ENCODE measurements at places on chromosomes 11 and 22.

GRCh38 chr11:27431808-27432207, 40.8 kb downstream of the LGR4 start:
- DNase-seq, result no peak

- DNase-seq, result no peak
These were observed 276.5 kb upstream of the MTNR1B start for GRCh38 chr11:92692826-92693546.

GRCh38 chr11:120044011-120044675, 93.8 kb downstream of the TRIM29 start:
- no peak for DNase-seq

DNA sequence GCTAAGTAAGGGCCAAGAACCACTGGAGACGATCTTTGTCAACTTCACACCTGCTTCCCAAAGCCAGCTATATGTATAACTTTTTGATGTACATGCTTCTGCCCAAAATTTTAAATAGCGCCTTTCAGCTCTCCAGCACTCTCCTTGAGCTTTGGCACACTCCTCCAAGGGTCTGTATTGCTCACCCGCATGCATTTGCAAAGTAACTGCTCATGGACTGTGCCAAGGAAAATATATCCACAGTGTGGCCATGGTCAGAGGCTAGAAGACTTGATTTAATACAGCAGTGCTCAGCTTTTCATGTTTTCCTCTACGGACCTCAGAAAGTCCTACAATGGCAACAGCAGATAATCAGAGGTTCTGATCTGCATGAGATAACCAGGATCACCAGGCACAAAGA, 550.1 kb downstream of the SOX6 start:
- DNase-seq, result no peak

DNA sequence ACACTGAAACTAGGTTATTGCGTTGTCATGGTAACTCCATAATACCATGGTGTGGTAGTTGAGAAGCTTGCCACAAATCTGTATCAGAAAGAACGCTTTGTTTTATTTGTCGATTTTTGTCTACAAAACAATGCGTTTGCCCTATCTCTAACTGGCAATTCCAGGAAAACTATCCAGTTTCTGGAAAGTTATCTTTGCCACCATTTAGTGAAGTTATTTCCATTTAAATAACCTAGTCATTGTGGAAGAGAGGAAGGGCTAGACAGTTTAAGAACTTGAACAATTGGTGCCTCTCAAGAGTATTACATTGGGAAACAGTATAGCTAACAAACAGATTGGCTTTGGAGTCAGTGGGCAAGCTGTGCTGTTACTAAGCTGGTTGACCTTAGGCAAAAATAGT, 7.9 kb downstream of the HSD17B12 start:
- no peak for DNase-seq

DNA sequence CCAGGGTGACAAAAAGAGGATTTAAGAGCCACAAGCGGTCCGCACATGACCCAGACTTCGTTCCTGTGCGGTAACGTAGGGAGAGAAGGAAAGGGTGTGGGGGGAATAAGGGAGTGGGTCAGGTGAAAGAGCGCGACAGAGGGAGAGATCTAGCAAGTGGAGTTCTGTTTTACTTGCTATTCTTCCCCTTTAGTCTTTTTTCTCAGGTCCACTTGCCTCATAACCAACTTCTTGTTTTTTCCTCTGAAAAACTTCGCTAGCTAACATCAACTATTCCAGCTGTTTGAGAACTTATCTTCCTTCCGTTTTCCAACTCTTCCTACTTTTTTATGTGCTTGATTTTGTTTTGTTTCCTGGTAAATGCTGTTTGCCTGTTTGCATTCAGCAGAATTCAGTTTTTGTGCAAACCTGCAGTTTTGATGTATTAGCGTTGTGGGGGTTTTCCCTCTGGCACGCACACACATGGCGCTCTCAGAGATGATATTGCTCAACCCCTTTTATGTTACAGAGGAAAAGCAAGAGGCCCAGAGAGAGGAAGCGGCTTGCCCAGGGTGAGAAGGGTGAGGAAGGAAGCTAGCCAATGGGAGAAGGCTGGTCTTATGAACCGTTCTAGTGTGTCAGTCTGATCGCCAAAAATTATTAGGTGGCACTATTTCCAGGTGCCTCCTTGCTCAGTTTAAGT, 592 bp upstream of the CTSC start:
- DNase-seq, result no peak

DNA sequence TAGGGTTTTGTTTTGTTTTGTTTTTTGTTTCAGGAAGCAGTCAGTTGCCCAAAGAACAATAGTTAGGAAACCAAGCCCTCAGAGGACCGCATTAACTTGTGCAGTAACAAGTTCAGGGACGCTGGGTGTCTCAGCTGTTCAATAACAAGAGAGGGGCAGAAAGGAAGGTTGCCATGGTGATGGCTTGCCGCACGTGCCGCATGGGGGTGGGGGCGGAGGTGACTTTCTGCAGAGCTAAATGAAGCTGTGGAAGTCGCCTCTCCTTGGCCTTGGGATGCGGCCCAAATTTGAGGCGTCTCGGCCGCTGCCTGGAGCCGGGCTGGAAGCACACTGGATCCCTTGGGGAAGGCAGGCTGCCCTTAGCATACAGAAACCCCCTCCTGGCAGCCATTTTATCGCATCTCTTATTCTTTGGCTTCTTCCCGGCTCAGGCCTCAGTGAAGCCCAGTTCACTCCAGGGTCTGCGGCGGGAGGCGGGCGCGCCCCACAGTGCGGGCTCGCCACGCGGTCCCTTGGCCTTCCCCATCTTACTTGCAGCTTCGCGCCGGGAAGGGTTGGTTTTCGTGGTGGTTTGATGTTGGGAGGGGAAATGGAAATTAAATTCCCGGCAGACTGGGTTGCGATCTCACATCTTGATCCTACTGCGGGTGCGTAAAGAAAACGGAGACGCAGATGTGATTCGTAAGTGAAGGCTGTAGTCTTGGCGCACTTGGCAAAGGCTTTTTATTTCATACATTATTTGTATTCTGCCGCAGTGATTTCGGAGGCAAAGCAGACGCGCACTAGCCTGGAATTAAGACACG, 94.3 kb downstream of the SLC17A6 start:
- DNase-seq, result no peak

DNA sequence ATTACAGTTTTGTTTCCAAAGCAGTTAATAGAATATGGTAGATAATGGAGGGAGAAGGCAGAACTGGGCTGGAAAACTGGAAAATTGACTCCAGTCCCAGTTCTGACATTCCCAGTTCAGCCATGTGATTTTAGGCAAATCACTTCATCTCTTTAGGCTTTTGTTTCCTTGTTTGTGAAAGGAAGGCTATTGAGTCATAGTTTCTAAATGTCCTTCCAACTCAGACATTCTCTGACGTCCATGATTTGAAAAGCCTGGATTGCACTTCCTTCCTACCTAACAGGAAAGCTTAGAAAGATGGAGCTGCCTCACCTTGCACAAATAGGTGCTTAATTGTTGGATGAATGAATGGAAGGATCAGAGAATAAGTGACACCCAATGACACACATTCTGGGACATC, 19.8 kb upstream of the GALNT18 start:
- no peak for DNase-seq

DNA sequence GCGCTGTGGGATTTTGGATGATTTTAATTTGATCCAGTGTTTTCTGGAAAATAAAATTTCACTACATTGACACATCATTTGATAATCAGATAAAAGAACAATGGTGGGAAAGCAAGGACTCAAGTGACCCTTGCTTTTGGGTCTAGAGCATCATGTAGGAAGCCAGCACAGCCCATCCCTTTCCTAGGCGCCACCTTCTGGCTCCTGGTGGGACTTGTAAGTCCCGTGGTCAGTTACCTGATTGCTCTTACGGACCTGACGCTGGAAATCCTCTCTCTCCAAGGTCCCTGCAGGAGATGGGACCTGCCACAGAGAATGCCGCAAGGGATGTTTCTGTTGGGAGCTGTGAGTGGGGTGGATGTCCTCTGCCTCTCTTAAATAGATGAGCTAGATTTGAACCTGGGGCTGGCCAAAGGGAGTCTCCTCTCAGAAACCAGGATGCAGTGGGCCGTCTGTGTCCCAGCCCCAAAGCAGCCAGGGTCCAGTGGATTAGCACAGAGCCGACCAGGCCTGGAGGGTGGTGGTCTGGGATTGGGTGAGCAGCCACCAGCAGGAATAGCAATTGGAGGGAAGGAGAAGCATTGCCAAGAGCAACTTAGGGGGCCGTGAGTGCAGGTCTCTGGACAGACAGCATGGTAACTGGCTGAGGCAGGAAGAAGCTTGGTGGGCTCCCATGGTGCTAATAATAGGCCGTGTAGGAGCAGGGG, 21.7 kb downstream of the TIMP3 start:
- no peak for DNase-seq

DNA sequence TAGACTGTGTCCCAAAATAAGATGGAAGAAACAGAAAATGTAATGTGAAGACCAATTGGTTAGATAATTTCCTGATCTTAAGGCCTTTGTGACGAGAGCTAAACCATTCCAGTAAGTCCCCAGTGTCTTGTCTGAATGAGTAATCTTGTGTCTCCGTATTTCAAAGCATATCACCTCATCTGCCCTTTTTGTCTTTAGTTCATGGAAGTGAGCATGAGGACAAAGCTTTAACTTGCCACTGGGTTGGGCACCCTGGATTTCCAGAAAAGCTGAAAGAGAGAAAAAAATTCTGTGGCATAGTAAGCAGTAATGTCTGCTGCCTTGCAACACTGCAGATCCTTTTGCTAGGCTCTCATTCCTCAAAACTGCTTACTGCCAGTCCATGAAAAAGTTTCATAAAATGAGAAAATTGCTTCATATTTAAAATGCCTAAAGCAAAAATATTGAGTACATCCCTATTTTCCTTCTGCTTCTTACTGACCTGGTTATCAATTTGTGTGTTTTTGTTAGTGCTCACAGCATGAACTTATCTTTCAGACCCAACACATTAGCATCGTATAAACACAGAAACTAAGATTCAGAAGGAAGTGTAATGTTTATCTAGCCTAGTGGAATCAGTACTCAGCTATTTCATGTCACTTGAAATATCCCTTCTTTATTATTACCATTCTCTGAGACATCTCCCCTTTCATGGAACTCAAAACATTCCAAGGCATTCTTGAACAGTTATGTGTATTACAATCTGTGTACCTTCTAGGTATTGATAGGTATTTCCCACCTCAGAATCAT, 5.3 kb downstream of the CASP12 start:
- no peak for DNase-seq

DNA sequence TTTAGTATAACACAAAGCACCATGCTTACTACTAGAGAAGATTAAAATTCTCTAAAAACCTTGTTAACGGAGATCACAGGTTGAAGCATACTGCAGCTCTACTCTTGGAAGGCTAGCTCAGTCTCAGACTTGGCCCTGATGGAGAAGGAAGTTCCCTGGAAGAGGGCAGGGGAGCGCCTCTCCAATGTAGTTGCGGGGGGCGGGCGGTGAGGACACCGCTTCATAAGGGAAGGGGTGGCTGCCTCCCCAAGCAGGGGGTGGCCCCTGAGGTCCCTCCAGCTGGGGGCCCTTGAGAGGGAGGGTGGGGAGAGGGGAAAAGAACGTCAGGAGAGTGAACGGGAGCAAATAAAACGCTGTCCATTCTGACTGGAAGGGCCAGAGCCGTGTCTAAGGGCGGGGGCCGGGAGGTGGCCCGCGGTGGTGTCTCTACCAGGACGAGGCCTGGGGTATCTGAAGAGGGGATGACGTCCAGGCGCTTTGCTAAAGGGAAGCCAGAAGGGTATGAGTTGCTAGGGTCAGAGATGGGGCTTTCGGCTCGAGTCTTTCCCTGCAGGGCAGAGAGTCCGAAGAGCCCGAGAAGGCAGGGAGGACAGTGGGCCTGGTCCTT, 553 bp upstream of the USP47 start:
- DNase-seq, result no peak

DNA sequence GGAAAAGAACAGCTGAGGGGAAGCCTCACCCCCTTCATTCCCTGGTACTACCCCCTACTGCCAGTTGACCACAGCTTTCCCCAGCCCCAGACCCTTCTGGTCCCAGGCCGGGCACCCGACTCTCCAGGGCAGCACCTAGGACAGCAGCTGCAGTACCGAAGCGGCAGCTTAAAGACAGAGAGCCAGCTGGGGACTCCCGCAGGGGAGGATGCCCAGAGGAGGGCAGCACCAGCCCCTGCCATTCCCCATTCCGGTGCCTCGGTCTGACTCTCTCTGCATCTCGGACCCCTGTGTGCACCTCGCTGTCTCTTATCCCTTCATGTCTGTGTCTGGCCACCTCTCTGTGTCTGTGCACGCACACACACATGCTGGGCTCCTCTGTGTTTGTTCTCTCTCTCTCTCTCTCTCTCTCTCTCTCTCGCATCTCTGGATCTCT, 9.4 kb downstream of the IGSF9B start:
- DNase-seq, result no peak

DNA sequence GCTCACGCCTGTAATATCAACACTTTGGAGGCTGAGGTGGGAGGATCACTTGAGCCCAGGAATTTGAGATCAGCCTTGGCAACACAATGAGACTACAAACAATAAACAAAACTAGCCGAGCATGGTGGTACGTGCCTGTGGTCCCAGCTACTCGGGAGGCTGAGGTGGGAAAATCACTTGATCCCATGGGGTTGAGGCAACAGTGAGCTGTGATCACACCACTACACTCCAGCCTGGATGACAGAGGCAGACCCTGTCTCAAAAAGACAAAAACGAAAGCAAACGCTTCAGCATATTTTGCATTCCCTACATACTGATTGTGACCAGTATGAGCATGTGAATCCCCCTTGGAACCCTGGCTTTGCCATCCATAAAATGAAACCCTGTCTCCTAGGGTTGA, 33.9 kb upstream of the MN1 start:
- no peak for DNase-seq

- no peak for DNase-seq
These were observed 20.3 kb downstream of the PPP2R1B start for GRCh38 chr11:111745719-111746504.

- no peak for DNase-seq
These were observed 87.0 kb downstream of the CSNK2A3 start for GRCh38 chr11:11265994-11266606.

- no peak for DNase-seq
These were observed 629.0 kb downstream of the TBC1D22A start for GRCh38 chr22:47391169-47392053.

- DNase-seq, result no peak
These were observed 54.1 kb upstream of the UBASH3B start for GRCh38 chr11:122601141-122602125.

- DNase-seq, result no peak
These were observed 62.5 kb upstream of the CD44 start for GRCh38 chr11:35076201-35077100.

DNA sequence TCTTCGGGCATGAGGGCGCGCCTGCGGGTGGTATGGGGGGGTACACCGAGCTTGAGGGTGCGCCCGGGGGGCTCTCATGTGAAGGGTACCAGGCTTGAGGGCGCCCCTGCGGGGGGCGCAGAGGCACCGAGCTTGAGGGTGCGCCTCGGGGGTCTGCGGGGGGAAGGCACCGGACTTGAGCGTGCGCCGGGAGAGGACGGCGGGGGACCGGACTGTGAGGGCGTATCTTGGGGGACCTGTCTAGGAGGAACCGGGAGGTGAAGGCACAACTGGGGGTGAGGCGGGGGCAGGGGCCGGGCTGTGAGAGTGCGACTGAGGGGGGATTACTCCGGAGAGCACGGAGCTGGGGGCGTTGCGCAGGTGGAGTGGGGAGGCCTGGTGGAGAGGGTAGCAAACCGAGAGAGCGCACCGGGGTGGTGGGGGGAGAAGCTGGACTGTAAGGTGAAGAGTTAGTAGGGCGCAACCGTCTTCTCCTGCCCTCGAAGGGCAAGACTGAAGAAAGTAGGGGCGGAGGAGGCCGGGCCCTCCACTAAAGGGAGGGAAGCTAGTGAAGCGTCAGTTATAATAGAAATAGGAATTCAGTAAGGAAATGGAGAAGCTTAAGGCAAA, 1.1 kb upstream of the DDX6 start:
- no peak for DNase-seq

All from NCI-H1048 (cell line).